ENCODE measurements at places on chromosomes 11 and 22. TPM values are rescaled to one million over a fixed set of nuclear protein-coding genes. Genes with fewer than 3 reads are reported as not detected.

The SYT8 gene
- not detected for total RNA-seq

The NTM gene
- total RNA-seq = 9.2 TPM

The RTN4RL2 gene
- total RNA-seq = 0.17 TPM

The BCO2 gene
- 1.0 TPM for total RNA-seq
